ENCODE measurements at places on chromosomes 4 and X.

GRCh38 chr4:153488006-153488891 is 22.1 kb downstream of the TMEM131L start:
- DNase-seq = peak; percentile 7

DNA sequence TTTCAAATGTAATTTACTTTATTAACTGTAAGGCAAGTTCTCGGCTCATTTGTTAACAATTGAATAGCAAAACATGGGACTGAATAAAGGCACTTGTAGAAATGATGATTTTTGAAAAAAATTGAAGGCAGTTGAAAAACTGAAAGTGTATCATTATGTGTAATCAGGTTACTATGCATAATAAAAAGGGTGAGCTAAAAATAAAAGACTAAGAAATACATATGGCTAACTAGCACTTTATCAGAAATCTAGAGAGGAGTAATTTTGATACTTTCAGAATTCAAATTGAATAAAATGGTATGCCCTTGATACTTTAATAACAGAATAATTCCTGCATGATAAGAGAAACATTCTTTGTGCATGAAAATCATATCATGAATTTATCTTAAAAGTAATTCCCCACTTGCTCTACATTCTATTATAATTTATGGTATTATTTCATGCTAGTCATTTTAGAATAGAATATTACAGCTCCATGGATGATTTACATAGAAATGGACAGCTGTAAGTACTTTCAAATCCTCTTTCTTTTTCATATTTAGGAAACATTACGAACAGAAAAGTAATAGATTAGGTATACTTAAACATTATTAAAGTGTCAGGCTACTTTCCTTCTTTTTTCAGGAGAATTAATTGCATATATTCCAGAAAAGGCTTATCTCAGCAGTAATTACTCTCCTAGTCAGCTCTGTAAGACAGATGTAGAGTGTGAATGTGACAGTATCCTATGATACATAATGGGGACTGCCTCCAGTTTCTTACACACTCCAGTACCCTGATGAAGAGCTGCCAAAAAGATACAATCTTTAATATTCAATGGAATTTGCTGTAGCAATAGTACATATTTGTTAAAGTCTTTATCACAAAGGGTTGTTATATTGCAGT is 697.3 kb downstream of the CCSER1 start:
- DNase-seq = no peak

DNA sequence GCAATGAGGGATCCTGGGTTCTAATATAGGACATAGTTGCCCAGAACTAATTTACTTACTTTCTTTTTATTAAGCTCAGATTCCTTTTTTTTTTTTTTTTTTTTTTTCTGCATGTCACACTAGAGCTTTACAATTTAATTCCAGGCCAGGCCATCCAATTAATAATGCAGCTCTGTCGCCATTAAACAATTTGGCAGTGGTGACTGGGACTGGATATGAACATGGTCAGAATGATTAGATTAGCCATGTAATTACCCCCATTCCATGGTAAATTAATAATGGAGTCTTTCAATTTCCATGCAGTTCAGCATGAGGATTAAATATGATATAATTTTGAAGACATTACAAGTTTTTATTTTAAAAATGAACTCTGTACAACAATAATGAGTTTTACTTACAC is 226.9 kb upstream of the ANXA3 start:
- DNase-seq = no peak

DNA sequence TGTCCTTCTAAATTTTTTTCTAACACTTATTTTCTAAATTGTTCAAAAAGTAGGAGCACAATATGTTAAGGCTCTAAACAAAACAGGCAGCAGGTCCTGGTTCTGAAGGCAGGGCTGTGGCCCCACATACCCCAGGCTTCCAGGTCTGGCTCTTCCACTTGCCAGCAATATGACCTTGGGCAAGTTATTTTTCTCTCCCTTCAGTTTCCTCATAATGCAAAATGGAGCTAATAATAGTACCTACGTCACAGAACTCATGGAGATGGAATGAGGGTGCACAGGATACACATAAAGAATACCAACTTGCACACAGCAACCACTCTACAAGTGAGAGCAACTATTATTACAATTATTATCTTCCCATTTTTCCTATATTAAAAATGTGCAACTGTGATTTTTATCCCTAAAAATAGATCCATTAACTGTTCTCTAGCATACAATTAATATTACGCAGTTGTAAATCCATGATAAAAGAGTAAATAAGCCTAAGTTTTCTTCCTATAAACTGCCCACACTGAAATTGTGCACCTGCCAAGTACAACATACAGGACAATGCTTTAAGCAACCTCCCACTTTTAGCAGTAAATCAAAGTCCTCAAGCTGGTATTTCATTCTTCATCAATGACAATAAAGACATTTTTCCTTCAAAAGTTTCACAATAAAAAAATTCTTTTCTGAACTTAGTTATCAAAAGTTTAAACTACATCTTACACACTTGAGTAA is 27.0 kb downstream of the OTUD4 start:
- no peak for DNase-seq

- no peak for DNase-seq
These were observed 57.3 kb upstream of the PRSS12 start for GRCh38 chr4:118410138-118410537.

DNA sequence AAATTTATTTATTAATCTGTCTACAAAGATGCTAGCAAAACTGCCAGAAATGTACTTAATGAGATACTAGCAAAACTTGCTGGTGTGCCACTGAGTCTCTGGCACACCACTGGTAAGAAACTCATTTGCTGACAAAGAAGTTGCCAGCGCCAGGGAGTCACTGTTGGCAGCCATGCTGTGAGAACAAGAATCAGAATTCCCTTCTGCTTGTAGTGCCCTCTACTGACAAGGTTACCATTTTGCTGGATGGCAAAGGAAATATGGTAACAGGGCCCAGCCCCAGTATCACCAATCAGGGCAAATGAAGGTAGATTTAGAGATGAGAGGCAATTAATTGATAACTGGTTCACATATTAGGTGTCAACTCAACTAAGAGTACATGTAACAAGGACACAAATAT is 750.1 kb upstream of the ADGRL3 start:
- no peak for DNase-seq

DNA sequence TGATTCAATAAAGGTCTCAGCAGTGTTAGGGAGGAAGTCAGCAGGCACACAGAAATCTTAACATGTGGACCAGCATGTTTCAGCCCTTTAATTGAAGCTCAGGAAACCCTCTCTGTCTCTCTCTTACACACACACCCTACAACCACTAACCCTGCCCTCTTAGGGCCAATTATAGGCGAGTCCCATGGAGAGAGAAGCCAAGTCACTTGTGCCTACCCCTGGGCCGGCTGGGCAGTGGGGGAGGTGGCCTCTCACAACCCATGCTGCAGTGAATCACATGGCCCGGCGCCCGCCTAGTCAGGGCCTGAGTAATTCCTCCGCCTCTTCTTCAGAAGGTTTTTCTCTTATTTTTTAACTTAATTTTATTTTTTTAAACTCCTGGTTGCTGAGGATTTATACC is 3.7 kb downstream of the FGD1 start:
- DNase-seq = no peak

DNA sequence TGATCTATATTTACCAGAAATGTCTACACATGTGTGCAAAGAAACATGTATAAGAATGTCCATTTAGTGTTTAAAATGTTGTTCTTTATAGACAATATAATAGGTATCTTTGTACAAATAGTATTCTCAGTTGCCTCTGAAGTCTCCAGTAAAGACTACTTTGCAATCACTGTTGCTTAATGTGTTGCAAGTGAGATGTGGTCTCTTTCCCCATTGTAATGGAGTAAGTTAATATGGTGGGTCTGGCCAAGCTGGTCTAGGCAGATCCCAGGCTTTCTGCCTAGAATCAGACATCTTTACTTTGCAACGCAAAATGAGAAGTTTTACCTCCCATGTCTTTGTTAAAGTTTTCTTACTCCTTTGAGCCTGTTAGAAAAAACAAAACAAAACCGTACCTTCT is 144.8 kb downstream of the GABRA3 start:
- DNase-seq = no peak

- no peak for DNase-seq
These were observed 21.6 kb upstream of the MAGEB17 start for GRCh38 chrX:16145656-16146055.

DNA sequence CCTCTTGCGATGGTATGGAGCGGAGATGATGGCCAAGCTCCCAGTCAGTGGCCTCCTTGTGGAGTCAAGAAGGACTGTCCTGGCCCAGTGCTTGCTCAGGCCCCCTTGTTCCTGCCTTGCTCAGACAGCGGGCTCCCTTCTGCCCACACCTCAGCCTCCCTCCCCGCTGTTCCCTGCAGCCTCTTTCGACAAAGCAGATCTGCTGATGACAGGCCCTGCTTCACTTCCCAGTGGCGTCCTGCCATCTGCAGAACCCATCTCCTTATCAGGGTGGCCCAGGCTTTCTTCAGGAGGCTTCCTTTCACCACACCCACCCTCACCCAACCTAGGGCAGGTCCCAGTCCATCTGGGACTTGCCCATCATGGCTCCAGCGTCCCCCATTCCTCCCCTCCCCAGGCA is 80.0 kb downstream of the CLDN34 start:
- DNase-seq = no peak

DNA sequence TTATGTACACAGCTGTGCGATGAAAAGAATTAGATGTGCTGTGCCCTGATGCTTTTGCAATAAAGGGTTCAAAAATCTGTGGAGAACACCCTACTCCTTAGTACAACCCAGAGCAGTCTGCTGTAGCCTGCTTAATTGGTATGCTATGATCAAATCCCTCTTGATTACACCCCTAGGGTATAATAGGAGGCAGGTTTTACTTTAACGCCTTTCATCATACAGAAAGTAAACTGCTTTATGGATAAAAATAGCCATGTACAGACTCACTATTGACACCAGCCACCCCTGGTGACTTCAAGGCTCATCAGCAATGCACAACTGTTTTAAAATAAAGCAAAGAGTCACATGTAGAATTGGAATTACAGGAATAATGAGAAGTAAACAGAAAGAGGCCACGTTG is 315.3 kb downstream of the DMD start:
- no peak for DNase-seq

DNA sequence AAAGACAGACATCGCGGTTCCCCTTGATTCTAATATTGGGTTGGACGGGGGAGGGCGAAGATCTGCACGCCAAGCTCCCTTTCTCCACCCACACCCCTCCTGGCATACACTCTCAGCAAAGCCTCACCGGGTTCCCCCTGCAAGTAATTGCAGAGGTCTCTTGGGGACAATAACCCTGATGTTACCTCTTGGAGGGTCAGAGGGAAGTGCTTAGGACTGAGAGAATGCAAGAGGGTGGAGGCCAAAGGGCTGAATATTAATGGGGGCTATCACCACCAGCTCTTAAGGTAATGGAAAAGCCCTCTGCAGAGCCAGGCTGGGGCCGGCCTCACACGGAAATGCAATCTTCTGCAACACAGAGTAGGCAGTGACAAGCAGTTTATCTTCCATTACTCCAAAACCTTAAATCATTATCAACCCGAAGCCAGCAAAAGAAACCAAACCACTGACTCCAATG is 344.1 kb upstream of the GATB start:
- DNase-seq = no peak

GRCh38 chr4:161187569-161187968 is 976.2 kb downstream of the FSTL5 start:
- DNase-seq = no peak

- no peak for DNase-seq
These were observed 1042.5 kb upstream of the PABPC4L start for GRCh38 chr4:135244056-135244455.

DNA sequence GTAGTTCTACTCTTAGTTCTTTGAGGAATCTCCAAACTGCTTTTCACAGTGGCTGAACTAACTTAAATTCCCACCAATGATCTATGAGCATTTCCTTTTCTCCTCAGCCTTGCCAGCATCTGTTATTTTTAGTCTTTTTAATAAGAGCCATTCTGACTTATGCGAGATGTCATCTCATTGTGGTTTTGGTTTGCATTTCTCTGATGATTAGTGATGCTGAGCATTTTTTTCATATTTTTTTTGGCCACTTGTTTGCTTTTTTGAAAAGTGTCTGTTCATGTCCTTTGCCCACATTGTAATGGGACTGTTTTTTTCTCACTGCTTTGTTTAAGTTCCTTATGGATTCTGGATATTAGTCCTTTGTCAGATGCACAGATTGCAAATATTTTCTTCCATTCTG is 21.5 kb upstream of the PHKA1 start:
- DNase-seq = no peak

GRCh38 chrX:132217203-132218073 is 1.8 kb downstream of the RAP2C start:
- DNase-seq = peak; percentile 56

- DNase-seq = no peak
These were observed 60.2 kb upstream of the PNPLA4 start for GRCh38 chrX:7987160-7988012.

GRCh38 chr4:18578307-18578706 is 556.8 kb upstream of the LCORL start:
- no peak for DNase-seq

DNA sequence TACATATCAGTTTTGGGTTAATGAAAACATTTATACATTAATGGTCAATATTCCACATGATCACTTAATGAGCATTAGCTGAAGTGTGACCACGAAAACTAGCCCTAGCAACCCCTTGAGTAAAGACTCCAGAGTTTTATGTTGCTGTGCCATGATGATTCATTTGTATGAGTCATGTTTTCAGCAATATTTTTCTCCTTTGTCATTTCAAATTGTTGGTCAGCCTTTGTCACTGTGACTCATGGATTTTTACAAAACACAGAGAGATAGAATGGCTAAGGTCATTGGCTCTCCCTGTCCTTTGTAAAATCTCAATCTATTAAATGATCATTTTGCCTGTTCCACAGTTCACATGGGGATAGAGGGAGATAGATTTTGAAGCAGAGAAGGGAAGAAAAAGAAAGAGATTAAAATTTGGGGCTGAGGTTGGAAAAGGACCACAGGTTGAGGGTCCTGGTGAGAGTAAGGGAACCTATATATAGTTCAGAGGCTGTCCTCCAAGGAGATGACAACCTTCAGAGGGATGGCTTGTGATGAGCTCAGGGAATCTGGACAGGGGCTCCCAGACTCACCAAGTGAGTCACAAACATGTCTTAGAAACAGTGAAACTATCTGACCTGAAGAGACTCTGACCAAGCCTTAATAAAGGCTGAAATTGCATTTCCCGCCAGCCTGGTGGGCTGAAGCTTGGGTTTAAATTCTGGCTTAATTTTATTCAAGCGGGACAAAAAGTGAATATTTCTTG is 25.6 kb downstream of the NR0B1 start:
- DNase-seq = no peak

DNA sequence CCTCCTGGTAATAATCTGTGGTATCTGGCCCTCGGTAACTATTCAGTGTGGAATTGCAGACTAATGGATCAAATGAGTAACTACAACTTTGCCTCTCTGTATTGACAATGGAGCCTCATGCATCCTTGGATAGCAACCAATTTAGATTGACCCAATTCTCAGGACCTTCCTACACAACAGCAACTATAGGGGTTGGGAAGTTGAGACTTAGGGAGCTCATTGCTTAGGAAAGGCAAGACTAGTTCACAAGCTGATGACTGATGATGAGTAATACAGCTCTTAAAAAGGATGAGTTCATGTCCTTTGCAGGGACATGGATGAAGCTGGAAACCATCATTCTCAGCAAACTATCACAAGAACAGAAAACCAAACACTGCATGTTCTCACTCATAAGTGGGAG is 47.5 kb upstream of the KLHL13 start:
- DNase-seq = no peak
